Daoy (cell line): ENCODE measurements at places on chromosomes 7 and 10. TPM values are rescaled to one million over a fixed set of nuclear protein-coding genes. Genes with fewer than 3 reads are reported as not detected.

- DNase-seq: no peak
Measured at GRCh38 chr10:4252701-4253100, 467.7 kb upstream of the KLF6 start.

DNA sequence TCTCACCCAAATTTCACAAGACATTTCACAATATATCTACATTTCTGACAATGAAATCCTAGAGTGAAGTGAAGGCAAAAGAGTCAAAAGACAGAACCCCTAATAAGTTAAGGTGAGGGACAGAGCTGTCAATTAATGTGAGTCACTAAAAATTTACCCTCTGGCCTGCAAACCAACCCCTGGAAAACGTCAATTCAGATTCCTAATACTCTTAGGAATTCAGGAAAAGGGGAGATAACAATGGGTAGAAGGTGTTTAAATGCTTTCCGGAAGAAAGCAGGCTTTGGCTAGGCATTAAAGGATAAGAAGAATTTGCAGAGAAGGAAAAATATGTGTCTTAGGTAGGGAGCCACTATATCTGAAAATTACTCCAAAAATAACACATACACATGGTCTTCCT, 299.6 kb downstream of the INHBA start:
- peak; percentile 57 for DNase-seq

VIPR2 gene
- total RNA-seq: 0.74 and 1.4 TPM in 2 replicates

TLX1 gene
- total RNA-seq: 0.06 TPM in 1 of 2 replicates, not detected in the other
